ENCODE measurements at places on chromosomes 4 and X.

GRCh38 chrX:72245461-72246089, 6.7 kb upstream of the ERCC6L start:
- no peak for DNase-seq

DNA sequence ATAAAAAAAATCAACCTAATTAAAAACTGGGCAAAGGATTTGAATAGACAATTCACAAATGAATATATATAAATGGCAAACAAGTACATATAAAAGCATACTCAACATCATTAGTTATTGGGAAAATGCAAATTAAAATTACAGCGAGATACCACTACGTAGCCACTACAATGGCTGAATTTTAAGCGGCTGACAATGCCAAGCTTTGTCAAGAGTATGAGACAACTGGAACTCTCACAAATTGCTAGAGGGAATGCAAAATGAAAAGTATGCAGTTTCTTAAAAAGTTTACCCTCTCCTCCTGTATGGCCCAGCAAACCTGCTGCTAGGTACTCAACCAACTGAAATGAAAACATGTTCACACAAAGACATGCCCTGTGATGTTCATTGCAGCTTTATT, 34.8 kb downstream of the ZFP42 start:
- no peak for DNase-seq

DNA sequence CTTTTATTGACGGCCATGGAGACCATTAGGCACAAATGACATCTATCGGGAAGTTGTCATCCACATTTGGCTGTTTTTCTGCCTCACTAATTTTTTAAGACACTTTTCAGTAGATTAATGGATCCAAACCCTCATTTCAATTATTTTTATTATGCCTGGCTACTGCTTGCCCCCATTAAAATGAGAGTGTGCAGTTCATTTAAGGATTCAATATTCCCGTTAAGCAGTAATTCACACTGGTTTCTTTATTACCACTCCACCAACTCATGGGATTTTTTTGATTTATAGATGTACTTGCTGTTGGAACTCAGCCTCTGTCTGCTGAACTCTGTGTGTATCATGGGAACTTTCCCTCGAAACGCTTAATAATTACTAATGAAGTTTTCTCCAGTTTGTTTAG, 291.8 kb upstream of the PRKX start:
- no peak for DNase-seq

DNA sequence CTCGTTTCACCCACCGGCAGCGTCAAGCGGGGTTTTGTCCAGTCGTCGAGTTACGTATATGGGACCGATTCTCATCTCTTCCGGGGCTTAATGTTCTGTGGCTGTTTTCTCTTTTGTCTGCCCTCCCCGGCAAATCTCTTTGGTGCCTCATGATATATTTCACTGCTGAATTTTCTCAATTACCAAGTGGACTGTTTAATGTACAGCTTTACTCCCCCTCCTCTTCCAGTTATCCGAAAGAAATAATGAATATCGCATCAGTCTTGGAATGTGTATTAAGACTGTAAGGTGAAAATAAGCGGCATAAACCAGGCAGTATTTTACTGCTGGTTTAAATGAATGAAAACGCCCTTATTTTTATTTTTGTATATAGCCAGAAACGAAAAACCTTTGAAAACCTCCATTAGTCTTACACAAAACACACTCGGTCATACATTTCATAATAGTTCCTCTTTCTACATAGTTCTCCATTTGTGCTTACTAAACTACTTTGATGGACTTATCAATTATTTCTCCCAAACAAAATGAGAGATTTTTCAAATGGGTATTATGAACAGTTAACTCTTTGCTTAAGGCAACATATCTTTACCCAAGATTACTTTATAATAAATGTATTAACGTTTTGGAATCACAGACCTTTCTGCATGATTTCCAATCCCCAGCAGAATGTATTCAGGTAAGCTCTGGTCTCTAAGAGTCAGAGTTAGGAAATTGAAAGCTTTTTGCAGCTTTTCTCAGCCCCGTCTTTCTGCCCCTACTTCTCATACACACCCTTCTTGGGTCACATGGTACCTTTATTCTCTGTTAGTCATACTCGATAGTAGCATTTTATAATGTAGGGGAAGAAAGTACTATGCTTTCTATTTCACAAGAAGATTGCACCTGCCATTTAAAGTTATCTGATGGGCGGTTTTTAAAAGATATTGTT, 979 bp downstream of the RP2 start:
- no peak for DNase-seq

DNA sequence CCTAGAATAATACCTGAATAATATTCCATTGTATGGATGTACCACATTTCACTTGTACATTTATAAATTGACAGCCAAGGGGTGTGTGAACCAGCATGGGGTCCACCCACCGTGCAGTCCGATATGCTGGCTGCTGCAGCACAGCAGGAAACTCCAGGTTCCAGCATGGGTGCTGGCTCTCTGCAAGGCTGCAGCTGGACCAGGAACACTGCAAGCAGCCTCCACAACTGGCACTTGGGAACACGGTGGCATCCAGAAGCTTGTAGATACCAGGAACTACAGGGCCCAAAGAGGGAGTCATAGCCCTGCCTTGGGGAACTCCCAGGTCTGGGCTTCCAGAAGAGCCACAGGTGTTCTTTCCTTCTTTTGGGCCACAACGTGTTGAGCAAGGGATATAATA, 91.2 kb downstream of the NXF2 start:
- no peak for DNase-seq

DNA sequence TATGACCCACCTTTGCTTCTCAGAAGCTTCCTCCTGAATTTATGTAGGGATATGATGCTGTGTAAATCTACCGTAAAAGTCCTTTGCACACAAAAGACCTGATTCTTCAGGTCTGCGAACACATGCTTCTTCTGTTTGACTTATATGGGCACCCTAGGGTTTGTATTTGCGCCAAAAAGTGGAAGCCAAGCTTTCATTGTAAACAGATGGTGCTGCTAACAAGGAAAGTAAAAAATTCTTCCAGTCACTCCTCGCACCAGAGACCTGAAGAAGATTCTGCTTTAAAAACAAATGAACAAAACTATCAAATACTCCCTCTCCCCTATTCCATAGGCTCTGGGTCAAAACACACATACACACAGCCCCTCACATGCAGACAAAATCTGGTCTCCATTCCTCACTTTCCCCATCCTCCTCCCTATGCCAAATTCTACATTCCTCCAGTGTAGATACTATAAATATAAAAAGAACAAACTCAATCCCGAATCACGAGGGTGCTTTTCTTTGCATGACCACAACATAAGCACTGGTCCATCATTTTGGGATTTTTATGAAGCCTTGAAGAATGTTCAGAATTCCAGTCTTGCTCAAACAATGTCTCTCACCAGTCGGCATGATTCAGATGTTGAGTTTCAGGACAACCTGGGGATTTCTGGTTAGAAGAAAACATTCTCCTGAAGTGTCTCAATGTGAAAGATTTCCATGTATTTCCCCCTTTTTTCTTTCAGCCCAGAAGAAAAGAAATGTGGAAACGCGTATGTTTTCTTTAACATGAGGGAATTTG, 125.1 kb downstream of the PALLD start:
- peak; percentile 45 for DNase-seq

DNA sequence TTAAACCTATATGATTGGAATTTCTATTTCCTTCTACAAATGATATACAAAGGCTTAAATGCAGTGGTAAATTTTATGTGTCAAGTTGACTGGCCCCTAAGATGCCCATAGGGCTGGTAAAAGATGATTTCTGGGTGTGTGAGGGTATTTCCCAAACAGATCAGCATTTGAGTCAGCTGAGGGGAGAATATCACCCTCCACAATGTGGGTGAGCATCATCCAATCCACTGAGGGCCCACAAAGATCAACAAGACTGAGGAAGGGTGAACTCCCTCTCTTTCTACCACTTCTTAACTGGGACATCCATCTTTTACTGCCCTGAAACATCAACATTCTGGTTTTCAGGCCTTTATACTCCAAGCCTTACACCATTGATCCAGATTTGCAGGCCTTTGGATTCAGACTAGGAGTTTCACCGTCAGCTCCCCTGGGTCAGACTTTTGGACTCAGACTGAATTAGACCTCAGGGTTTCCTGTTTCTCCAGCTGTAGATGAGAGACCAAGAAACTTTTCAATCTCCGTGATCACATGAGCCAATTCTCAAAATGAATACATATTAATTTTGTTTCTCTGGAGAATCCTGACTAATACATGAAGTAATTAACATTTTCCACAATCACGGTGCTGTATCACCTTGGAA, 1020.7 kb upstream of the SLIT2 start:
- DNase-seq: no peak

DNA sequence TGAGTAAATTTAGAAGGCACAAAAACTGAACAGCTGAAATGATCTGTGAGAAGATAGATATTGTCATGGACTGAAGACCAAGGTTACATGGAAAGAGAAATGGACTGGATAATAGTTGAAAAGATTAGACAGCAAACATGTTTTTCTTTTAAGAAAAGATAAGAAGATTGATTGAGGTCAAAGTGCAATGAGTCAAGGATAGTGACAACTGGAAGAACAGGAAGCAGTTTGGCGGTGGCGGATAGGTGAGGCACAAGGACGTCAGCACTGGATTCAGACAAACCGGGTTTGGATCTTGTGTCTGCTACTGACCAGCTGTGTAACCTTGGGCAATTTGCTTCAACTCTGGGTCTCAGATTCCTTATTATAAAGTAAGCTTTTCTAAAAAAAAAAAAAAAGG, 2.0 kb upstream of the HPGD start:
- DNase-seq: no peak

DNA sequence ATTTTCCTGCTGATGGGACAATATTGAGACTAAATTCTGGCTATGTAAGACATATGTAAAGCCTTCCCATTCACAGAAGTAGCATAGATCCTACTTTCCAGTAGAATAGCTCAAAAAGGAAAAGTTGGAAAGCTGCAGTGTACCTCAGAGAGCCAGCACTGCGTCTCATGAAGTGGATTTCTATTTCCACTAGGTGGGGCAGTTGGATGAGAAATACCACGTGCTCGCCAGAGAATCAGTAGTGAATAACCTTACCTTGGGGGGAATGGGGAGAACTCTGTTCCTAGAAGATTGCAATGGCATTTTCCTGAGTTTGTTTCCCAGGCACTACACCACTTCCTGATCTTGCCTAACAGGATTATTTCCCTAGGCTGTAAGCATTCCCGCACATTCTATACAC, 907.1 kb downstream of the FSTL5 start:
- DNase-seq: no peak

DNA sequence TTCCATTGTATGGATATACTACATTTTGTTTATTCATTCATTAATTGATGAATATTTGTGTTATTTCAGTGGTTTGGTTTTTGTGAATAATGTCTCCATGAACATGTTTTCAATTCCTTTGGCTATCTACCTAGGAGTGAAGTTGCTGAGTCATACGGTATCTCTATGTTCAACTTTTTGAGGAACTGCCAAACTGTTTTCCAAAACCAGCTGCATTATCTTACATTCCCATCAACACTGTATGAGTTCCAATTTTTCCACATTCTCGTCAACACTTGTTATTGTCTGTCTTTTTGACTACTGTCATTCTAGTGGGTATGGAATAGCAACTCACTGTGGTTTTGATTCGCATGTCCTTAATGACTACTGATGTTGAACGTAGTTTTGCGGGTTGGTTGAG, 388.6 kb upstream of the MAGEB2 start:
- DNase-seq: no peak

GRCh38 chr4:113327494-113327893, 278.0 kb downstream of the ANK2 start:
- no peak for DNase-seq

DNA sequence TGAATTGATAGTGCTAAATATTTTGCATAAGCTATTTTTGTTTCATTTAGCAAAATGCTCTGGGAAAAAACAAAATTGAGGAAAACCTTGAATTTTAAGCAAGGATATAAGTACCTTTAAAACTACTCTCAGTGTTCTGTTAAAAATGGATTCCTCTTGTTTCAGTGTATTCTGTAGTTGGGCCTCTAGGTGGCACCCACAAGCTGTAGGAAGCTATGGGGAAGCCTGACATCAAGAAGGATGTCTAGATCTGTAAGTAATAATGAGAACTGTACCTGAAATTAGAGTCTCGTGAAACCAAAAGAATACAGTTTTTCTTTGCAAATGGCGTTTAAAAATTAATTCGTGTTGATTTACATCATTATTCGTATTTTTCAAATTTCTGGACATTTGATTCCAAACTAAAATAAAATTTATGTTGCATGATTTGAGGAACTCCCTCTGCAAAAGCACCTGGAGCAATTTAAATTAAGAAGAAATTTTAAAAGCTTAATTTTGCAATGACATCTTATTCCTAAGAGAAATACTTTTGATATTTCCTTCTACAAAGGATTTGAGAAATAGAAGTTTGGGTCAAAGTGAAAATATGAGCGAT, 51.2 kb downstream of the TMPRSS11E start:
- DNase-seq: peak; percentile 72

DNA sequence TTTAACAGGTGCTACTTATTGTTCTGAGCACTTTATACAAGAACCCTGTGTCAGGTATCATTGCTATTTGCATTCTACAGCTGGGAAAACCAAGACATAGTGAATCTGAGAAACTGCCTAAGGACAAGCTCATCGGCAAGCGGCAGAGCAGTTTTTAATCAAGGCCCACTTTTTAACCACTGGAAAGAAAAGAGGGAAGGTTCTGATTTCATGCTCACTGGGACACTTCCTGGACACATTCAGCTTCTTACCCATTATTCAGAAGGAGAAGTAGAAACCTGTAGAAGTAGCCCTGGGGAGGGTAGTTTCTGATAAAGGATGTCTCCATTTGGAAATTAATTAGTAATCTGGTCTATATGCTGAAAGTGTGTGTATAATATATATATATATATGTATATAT, 2.5 kb upstream of the LNX1 start:
- DNase-seq: no peak

DNA sequence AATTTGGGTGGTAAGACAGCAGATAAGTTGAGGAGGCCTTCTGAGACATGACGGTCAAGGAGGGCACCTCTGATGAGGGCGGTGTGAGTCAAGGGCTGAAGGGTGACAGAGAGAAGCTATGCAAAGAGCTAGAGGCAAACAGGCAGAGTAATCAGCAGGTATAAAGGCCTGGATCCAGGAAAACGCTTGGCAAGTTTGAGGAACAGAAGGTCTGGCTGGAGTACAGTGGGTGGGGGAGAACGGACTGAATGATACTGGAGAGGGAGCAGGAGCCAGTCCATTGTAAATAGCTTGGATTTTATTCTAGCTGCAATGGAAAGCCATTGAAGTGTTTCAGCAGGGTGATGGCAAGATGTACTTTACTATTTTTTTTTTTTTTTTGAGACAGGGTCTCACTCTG, 39.3 kb downstream of the RAB33B start:
- no peak for DNase-seq

DNA sequence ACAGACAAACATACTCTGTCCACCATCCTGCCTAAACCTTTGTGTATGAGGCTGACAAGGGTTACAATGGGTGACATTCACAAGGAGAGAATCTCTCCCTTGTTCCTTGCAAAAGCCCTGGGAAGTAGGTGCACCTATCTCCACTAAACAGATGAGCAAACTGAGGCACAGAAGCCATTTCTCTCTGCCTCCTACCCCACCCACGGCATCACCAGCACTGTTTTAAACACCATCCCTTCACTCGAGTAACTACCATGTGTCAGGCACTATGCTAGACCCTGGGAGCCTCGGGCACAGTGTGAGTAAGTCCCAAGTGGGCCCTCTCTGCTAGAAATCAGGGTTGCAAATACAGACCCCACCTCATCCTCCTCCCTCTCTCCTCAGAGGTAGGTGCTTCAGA, 899 bp downstream of the LYAR start:
- no peak for DNase-seq

All from LNCaP clone FGC (cell line).